ENCODE measurements at places on chromosomes 12 and 14.

- DNase-seq: peak; percentile 63
Measured at GRCh38 chr14:53108292-53109104, 44.6 kb downstream of the DDHD1 start.

GRCh38 chr12:28936711-28937110 lies 212.4 kb upstream of the FAR2 start:
- no peak for DNase-seq

DNA sequence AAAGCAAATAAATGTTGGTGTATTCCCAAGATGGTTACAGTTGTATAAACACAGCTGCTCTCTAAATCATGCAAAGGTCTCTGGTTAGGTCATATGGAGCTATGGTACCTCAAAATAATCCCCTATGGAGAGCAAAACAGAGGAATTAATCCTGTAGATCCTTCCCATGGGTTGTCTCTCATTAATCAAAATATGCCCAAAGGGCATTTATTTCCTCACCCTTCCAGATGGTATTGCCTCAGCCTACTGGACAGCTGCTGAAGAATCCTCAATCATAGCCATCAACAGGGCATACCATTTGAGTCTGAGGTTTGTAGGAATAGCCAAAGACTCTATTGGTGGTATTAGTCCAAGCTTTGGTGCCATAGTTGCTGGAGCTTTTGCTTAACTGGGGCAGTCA lies 360.9 kb downstream of the RPL10L start:
- DNase-seq: no peak

DNA sequence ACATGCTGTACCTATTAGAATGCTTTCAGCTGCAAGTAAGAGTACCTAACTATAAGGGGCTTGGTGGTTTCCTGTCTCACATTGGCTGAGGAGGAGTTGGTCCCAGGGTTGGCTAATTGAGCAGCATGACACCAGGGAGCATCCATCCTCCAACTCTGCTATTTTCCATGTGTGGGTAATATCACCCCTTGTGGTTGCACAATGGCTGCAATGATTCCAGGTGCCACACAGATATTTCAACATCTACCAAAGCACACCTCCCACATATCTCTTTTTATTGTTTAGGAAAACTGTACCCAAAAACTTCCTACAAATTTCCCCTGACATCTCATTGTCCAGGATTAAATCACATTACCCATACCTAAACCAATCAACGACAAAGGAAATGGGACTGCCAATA lies 118.0 kb upstream of the EEA1 start:
- no peak for DNase-seq

DNA sequence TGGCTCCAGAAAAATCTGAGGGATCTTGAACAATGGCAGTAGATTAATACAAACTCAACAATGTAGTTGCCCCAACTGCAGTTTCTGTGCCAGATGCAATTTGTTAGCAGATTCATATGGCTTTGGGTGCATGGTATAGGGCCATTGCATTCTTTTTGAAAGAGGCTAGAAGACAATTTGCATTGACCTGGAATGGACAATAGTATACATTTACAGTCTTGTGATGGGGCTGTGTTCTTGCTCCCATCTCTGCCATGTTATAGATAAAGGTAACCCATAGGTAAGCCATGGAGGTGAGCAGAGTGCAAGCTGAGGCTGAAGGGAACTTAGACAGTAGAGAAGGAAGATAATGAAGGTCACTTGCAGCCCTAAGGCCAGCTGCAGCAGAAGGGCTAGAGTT lies 50.1 kb upstream of the DIO3 start:
- no peak for DNase-seq

GRCh38 chr12:104506676-104507401 lies 50.1 kb downstream of the CHST11 start:
- DNase-seq: no peak
